ENCODE measurements at places on chromosomes 2 and 18. TPM values are rescaled to one million over a fixed set of nuclear protein-coding genes. Genes with fewer than 3 reads are reported as not detected.

- no peak for DNase-seq
These were observed 775.3 kb upstream of the POU3F3 start for GRCh38 chr2:104078431-104079157.

DNA sequence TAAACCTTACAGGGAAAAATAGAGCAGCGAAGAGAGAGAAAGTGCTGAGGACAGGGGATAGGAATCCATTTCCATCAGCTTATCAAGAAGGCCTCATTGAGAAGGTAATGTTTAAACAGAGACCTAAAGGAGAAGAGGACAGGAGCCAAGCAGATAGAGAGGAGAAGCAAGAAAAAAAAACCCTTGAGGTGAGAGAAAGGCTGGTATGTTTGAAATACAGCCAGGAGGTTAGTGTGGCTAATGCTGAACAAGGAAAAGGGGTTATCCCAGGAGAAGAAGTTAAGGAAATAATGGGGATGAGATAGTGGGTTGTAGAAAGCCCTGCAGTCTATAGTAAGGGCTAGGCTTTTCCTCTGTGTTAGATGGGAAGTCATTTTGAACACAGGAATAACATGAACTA lies 90.8 kb downstream of the GRB14 start:
- no peak for DNase-seq

- no peak for DNase-seq
These were observed 71.4 kb upstream of the ITGB6 start for GRCh38 chr2:160271171-160272086.

GRCh38 chr18:1227025-1227424 lies 322.4 kb downstream of the ADCYAP1 start:
- DNase-seq: no peak

- no peak for DNase-seq
These were observed 105.5 kb downstream of the IRS1 start for GRCh38 chr2:226694149-226694548.

Gene C2orf78
- not detected for total RNA-seq

Gene CPLX4
- not detected for total RNA-seq

Gene EGR4
- total RNA-seq: 0.11 TPM

Gene CAPN10
- total RNA-seq: 29.1 TPM

Gene NDC80
- 81.3 TPM for total RNA-seq

GRCh38 chr2:175187378-175187777 lies 5.9 kb upstream of the ATP5MC3 start:
- DNase-seq: peak; percentile 30

- no peak for DNase-seq
These were observed 85.9 kb upstream of the TWSG1 start for GRCh38 chr18:9248661-9249060.

Gene PTPRM
- total RNA-seq: 2.1 TPM

Gene AKAIN1
- total RNA-seq: not detected

GRCh38 chr2:230875347-230876315 lies 10.9 kb downstream of the ITM2C start:
- no peak for DNase-seq

Gene TUBA3E
- not detected for total RNA-seq

Gene SCN3A
- 0.07 TPM for total RNA-seq

DNA sequence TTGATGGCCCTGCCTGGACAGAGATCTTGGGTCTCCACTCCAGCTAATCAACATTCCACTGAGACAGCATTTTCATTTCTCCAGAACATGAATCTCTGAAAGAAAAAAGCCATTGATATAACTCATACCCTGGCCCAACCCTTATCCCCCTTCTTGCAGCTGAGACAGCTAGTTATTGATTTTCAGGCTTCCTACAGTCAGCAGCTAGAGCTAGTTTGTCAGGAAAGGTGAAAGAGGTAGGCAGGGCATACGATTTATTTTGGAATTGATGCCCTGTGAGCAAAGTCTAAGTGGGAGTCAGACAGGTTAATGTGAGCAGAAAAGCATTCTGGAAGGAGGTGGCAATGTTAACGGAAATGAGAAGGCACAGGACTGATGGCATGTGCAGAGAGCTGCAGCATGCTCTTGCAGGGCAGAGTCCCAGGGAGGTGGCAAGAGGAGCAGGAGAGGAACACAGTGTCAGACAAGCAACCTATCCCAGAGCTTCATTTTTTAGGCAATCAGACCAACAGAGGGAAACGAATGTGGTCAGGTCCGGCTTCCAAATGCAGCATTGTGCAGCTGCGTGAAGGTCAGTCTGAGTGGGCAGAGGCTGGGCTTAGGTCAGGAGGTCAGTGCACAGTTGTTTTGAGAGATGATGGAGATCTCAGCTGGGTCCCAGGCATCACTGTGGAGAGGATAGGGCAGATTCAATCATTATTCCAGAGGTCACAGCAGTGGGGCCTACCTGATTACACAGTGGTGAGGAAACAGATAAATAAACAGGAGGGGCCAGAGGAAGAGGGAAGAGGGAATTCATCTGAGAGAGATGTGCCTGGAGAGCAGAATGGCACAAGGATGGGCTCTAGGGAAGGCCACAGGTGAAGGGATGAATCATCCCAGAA lies 134.8 kb downstream of the CMPK2 start:
- DNase-seq: no peak

DNA sequence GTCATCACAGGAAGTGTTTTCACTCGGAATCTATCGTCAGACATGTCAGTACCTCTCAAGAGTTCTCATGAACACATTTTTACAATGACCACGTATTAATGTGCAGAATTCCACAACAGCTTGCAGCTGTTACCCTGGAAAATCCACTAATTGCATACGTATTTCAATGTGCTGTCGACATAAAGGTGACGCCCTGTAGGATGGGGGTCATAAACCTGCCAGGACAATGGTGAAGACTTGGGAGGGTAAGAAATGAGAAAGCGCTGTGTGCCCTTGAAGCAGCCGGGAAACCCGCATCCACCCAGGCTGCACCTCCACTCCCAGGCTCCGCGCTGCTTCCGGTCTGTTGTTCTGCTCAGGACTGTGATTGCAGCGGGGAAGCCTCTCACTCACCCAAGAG lies 14.0 kb downstream of the TMEM18 start:
- no peak for DNase-seq

Gene SRD5A2
- not detected for total RNA-seq

- no peak for DNase-seq
These were observed 106.0 kb downstream of the COPS8 start for GRCh38 chr2:237191714-237192081.
